Activated CD8-positive, alpha-beta memory T cell treated with anti-CD3 and anti-CD28 coated beads, Interleukin-2, amount 50 U/mL, for 4 hours (primary cell): ENCODE measurements at places on chromosomes 7 and 10.

DNA sequence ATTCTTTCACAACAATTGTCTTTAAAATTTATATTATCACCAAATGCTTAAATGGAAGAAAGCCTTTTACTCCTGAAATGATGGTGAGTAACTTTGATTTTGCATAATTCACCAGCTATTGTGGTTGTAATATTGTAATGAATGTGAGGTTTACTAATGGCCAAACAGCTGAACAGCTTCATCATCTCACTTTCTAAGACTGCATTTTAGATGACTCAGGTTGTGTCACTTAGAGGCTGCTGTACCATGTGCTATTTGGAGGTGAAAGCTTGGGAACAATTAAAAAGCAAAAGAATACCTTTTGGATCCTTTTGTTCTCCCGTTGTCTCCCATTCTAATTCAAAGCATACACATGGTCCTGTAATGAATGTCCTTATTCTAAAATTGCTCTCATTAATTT, 604.0 kb upstream of the PFKP start:
- no peak for DNase-seq

- DNase-seq = no peak
Observed at GRCh38 chr7:135782377-135782776, 33.8 kb upstream of the FAM180A start.

DNA sequence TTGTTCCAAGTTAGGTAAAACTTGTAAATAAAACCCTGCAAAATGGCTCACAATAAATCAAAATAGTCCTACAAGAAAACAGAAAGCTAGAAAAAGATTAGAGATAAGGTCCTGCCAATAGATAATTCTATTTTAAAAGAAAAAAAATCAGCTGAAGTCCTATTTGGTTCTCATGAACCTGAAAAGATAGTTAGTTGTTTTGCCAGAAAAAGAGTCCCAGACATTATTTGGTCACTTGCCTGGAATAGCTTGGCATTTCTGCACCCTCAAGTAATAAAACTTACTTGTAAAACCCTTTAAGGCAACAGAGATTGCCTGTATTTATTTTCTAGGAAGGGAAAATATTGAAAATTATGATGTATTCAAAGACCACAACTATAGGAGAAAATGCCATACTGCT, 47.7 kb downstream of the LRRN3 start:
- no peak for DNase-seq

DNA sequence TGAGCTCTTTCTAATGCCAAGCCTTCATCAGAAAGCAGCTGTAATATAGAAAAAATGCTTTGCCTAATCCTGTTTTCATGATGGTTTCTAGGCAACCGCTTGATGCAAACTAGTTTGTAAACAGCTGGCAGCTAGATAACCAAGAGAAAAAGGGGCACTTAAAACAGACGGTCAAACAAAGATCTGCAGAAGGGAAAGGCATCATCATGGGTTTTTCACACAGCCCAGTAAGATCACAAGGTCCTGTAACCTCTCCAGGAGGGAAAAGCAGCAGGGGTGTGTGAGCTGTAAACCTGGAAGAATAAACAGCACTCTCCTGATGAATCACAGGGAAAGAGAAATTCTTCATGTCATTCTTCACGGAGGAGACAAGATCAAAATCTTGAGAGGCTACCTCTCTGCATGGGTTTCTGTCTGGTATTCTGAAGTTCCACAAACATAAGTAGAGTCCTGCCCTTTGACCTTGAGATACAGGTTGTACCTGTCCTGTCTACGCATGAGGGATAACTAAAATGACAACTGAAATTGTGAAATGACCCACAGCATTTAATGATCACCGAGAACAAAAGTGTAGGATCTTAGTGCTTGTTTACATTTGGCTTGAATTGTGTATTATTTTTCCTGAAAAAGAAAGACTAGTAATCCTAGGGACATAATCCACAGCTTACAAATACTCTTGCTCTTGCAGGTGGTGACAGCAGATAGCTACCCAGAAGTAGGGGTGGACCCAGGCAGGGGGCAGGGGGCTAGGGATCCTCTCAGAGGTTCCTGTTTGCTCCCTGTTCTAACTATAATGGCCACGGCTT, 48.0 kb downstream of the CREB3L2 start:
- DNase-seq = no peak
